ENCODE measurements at places on chromosomes 12 and 14.
A peak's percentile ranks its signal among the peaks of the same experiment; 100 is the strongest.

DNA sequence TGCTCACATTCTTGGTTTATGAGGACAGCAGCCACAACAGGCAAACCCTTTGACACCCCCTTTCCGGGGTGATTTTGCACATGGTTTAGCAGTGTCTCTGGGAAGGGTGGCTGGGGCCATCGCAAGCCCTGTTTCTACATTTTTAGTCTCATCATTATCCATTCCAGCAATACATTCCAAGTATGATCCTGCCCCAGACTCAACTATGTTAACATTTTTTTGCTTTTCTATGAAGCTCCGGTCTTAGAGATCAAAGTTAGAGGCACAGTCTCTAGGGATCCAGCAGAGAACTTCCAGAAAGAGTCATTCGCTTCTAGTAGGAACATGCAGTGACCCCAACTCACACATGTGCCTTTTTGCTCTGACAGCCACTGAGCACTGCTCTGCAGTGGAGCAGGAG lies 130.9 kb downstream of the TBX5 start:
- no peaks in the 10 kb centered on the region for H3K27me3 ChIP-seq
- DNase-seq: no peak
- no peaks in the 10 kb centered on the region for H3K36me3 ChIP-seq
- H3K4me3 ChIP-seq: no peak overlapping the region

DNA sequence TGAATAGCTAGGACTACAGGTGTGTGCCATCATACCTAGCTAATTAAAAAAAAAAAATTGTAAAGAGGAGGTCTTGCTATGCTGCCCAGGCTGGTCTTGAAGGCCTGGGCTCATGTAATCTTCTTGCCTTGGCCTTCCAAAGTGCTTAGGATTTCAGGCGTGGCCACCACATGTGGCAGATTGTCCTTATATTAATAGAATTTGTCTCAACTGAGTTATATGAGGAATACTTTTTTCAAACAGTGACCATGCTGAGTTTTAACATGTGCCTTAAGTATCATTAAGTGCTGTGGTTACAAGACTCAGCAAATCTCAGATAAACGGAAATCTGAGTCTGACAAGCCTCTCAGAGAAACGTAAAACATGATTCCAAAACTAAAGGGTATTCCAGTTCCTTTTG lies 83.2 kb upstream of the FERMT2 start:
- DNase-seq: no peak
- H3K27ac ChIP-seq: no peak overlapping the region
- peaks cover 54% of the 10 kb centered on the region for H3K36me3 ChIP-seq
- H3K4me3 ChIP-seq: no peak overlapping the region
- peaks cover 8% of the 10 kb centered on the region for H3K4me1 ChIP-seq

- H3K4me3 ChIP-seq: no peak overlapping the region
- no peaks in the 10 kb centered on the region for H3K4me1 ChIP-seq
- no peak overlapping the region for H3K27ac ChIP-seq
- no peaks in the 10 kb centered on the region for H3K27me3 ChIP-seq
- no peak for DNase-seq
Measured at GRCh38 chr12:74440469-74440868, 97.2 kb upstream of the ATXN7L3B start.

- no peaks in the 10 kb centered on the region for H3K4me1 ChIP-seq
- no peak overlapping the region for H3K27ac ChIP-seq
- no peak for DNase-seq
Measured at GRCh38 chr12:32698285-32698684, 19.2 kb downstream of the DNM1L start.

DNA sequence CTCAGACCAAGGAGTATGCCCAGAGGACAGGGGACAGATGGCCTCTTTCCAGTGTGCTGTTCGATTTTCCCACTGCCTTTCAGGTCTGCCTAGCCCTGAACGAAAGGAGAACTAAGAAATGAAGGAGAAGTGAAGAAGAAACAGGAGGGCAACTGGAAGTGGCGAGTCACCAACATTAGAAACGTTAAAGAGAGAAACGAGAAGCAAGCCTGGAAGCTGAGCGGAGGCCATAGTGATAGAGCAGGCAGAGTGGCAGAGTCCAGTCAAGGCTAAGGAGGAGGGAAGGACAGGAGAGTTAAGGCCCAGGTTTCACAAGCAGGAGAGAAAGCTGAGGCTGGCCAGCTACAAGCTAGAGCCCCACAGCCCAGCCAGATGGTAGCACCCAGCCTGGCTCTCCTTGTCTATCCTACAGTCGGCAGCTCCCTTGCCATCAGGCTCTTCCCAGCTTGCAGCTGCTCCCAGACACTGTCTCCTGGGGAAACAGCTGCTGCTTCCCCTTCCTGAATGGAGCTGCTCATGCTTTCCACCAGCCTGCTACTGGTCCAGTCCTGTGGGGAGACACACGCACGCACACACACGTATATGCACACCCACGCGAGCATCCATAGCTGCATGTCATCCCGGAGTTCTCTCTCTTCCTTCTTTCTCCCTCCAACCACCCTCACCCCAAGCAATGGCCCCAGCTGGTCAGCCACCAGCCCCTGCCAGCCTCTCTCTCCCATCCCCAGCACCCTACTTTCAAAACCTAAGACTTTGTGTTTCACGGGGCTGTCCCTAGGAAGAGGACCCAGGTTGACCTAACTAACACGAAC lies 139.7 kb upstream of the CCND2 start:
- H3K27ac ChIP-seq: no peak overlapping the region
- H3K4me3 ChIP-seq: no peak overlapping the region
- H3K4me1 ChIP-seq: peaks cover 9% of the 10 kb centered on the region

DNA sequence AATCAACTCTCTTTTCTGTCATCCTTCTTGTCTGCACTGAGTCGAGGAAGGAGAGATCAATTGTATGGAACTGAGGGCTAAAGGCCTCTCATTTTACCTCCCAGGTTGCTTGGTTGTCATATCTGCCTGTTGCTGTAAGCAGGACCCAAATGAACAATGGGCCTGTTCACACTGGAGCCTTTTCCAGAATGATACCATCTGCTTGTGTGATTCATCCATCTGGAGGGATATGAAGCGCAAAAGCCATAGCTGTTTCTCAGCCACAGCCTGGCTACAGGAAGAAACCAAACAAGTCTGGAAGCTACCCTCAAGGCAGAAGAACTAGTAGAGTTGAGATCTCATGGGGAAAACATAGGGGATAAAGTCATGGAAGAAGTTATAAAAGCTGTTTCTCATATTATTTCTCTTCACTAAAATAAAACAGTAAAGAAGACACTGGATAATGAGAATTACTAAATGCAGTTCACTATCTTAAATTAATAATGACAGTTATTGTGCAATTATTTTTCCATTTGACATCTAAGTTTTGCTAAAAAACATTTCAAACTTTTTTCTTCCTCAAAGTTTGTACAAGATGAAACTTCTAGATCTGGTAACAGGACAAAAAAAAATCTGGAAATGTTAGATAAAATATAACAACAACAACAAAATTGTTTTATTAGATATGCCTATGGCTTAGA lies 106.3 kb downstream of the SPTSSA start:
- no peak overlapping the region for H3K27ac ChIP-seq
- no peaks in the 10 kb centered on the region for H3K4me1 ChIP-seq
- no peak overlapping the region for H3K4me3 ChIP-seq
- no peaks in the 10 kb centered on the region for H3K27me3 ChIP-seq
- no peak for DNase-seq

GRCh38 chr14:102870994-102871831 lies 51.2 kb upstream of the AMN start:
- no peaks in the 10 kb centered on the region for H3K4me1 ChIP-seq
- no peaks in the 10 kb centered on the region for H3K27me3 ChIP-seq
- peaks cover 56% of the 10 kb centered on the region for H3K36me3 ChIP-seq
- no peak overlapping the region for H3K4me3 ChIP-seq

DNA sequence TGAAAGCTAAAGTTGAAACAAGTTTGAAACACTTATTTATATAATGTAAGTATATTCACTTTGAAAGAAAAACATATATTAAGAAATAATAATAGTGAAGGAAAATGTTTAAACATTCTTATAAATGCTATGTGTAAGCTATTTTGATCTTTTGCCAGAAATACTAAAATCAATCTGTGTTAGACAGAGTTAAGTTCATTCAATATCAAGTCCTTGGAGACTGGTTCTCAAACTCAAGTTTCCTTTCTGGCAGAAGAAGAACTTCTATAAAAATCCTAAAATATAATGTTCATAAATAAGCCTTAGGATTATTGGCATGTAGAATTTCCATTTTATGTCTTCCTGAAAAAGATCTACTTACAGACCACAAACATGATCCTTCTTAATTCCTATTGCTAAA lies 45.3 kb downstream of the TAOK3 start:
- no peaks in the 10 kb centered on the region for H3K27me3 ChIP-seq
- H3K4me3 ChIP-seq: no peak overlapping the region
- no peaks in the 10 kb centered on the region for H3K36me3 ChIP-seq
- H3K27ac ChIP-seq: no peak overlapping the region
- DNase-seq: no peak

DNA sequence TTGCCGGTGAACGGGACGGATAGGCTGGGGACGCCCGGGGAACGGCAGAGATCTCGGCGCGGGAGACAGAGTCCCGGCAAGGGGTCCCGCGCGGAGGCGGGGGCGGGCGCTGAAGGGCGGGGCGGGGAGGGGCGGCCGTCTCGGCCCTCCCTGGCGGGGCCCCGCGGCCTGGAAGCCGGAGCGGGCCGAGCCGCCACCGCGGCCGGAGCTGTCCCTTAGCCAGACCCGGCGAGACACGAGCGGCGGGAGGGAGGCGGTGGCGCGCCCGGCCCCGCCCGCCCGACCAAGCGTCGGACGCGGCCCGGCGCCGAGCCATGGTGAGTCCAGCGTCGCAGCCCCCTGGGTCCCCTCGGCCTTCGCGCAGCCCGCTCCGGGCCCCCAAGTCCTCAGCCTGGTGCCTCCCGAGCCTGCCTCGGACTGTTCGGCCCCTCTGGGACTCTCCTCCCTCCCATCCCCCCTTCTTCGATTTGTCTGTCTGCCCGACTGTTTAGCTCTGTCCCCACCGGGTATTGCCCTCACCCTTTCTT lies at the start of gene ARHGEF40:
ARHGEF40 (plus strand) TSS at position 222 of the 527 bp plus-strand sequence; CDS start at position 315, 93 bp downstream.
- H3K27ac ChIP-seq: no peak within 1 kb of the TSS
- H3K4me1 ChIP-seq: peaks cover 23% of the 10 kb centered on the region
- peak within 1 kb of the TSS; percentile 58 for H3K4me3 ChIP-seq
- H3K27me3 ChIP-seq: peaks cover 59% of the 10 kb centered on the region

GRCh38 chr12:22287776-22288621 lies 46.5 kb downstream of the ST8SIA1 start:
- no peak overlapping the region for H3K4me3 ChIP-seq
- H3K36me3 ChIP-seq: no peaks in the 10 kb centered on the region
- peak; percentile 48 for DNase-seq
- no peaks in the 10 kb centered on the region for H3K27me3 ChIP-seq

- no peak overlapping the region for H3K27ac ChIP-seq
- peaks cover 31% of the 10 kb centered on the region for H3K27me3 ChIP-seq
- DNase-seq: no peak
- no peaks in the 10 kb centered on the region for H3K4me1 ChIP-seq
- no peaks in the 10 kb centered on the region for H3K36me3 ChIP-seq
Measured at GRCh38 chr12:114481200-114481535, 75.2 kb upstream of the TBX5 start.

GRCh38 chr12:89453121-89453978 lies 71.2 kb downstream of the GALNT4 start:
- no peak overlapping the region for H3K27ac ChIP-seq
- H3K36me3 ChIP-seq: peaks cover 25% of the 10 kb centered on the region
- H3K27me3 ChIP-seq: no peaks in the 10 kb centered on the region
- no peak for DNase-seq
- peaks cover 24% of the 10 kb centered on the region for H3K4me1 ChIP-seq

GRCh38 chr14:99064262-99064954 lies 207.6 kb downstream of the BCL11B start:
- no peak for DNase-seq
- no peaks in the 10 kb centered on the region for H3K4me1 ChIP-seq
- H3K27ac ChIP-seq: no peak overlapping the region
- H3K4me3 ChIP-seq: no peak overlapping the region
- no peaks in the 10 kb centered on the region for H3K36me3 ChIP-seq

DNA sequence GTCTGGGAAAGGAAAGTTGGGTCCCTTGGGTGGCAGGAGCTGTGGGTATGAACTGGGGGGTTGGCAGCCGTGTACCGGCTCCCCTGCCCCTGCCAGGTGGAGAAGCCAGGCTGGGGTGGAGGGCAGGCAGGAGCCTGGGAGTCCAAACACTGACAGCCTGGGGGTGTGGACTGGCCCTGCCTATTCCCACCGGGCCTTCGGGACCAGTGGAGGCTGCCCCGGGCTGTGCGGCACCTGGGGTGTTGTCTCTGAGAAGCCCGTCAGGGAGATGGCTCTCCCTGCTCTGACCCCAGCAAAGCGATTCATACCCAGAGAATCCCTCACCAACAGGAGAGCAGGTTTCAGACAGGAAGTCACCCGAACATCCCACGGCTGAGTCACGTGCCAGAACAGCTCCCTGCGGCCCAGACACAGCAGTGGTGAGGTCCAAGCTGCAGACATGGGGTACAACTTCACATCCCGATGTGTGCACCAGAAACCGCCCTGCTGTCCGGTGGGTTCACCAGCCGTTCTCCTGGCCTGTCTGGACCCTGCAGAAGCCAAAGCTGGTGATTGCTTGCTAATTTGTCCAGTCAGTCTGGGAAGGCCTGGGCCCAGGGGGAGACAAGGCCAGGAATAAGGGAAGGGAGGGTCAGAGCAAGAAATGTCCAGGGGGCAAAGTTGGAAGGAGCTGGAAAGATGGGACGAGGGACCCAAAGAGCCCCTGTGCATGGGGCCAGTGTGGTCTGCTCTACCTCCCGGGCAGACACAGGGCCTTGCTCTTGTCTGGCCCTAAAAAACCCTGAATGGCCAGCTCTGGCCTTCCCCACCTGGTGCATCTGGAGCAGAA lies 2.1 kb upstream of the GPR132 start:
- no peaks in the 10 kb centered on the region for H3K36me3 ChIP-seq
- DNase-seq: no peak
- H3K27ac ChIP-seq: no peak overlapping the region
- peaks cover 3% of the 10 kb centered on the region for H3K27me3 ChIP-seq
- no peak overlapping the region for H3K4me3 ChIP-seq

DNA sequence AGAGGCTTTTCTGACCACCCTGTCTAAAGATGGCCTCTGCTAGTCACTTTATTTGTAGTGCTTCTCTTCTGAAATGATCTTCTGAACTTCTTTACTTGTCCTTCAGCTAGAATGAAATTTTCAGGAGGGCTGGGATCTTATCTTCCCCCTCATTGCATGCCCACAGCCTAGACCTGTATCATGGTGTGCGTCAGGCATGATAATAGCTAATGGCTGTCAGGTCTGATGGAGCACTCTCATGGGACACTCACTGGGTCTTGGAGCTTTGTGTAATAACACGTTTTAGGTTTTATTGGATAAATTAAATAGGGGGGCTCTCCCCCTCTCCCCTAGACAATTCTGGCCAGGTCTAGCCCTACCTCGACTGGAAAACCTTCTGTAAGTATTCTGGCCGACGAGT lies 97.1 kb upstream of the NRXN3 start:
- no peaks in the 10 kb centered on the region for H3K27me3 ChIP-seq
- no peak overlapping the region for H3K27ac ChIP-seq
- no peak for DNase-seq
- H3K36me3 ChIP-seq: no peaks in the 10 kb centered on the region
- no peak overlapping the region for H3K4me3 ChIP-seq
- 0 out of 2 replicates have a peak, but pooled peaks cover 5% of the 10 kb centered on the region for H3K4me1 ChIP-seq
